ENCODE measurements at places on chromosomes 3 and 15. TPM values are rescaled to one million over a fixed set of nuclear protein-coding genes. Genes with fewer than 3 reads are reported as not detected.

- DNase-seq = no peak
Measured at GRCh38 chr3:123302961-123303360, 101.2 kb downstream of the SEC22A start.

GRCh38 chr15:65907661-65908060 is 38.4 kb downstream of the RAB11A start:
- no peak for DNase-seq

- no peak for DNase-seq
Measured at GRCh38 chr3:8371960-8372463, 129.6 kb upstream of the LMCD1 start.

GRCh38 chr15:73564255-73564654 is 68.9 kb downstream of the NPTN start:
- DNase-seq = no peak

DNA sequence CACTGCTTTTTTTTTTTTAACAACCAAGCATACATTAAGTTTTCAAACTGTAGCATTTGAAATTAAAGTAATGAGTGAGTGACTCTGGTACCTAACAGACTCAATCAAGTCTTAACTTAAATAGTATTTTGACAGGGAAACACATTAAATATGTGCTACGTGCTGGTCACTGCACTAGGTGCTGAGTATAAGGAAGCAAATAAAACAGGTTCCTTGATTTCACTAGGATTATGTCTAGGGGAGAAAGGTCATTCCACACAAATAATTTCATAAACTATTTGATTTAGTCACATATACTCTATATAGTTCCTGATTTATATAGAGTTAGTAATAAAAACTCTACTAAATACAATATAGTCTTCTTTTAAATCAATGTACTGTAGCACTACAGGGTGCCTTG is 89.4 kb downstream of the SUCLG2 start:
- DNase-seq = no peak

- no peak for DNase-seq
Measured at GRCh38 chr3:133928903-133929607, 33.4 kb upstream of the RAB6B start.

The PRSS50 gene
- total RNA-seq = not detected

The SEMA3G gene
- total RNA-seq = 0.33 TPM

The SYNPR gene
- not detected for total RNA-seq

The TRPM1 gene
- total RNA-seq = not detected

The CYP1A2 gene
- total RNA-seq = not detected

The RYR3 gene
- not detected for total RNA-seq

The DZIP1L gene
- total RNA-seq = not detected

All from activated naive CD4-positive, alpha-beta T cell treated with anti-CD3 and anti-CD28 coated beads, Interleukin-2, amount 50 U/mL, for 72 hours (primary cell).